ENCODE measurements at places on chromosomes 4 and X.

GRCh38 chr4:107071108-107071507 lies 35.0 kb upstream of the DKK2 start:
- DNase-seq, result no peak

- no peak for DNase-seq
Measured at GRCh38 chr4:84573385-84574068, 9.4 kb upstream of the CDS1 start.

- DNase-seq, result no peak
Measured at GRCh38 chrX:120752431-120753082, 122.7 kb upstream of the C1GALT1C1 start.

DNA sequence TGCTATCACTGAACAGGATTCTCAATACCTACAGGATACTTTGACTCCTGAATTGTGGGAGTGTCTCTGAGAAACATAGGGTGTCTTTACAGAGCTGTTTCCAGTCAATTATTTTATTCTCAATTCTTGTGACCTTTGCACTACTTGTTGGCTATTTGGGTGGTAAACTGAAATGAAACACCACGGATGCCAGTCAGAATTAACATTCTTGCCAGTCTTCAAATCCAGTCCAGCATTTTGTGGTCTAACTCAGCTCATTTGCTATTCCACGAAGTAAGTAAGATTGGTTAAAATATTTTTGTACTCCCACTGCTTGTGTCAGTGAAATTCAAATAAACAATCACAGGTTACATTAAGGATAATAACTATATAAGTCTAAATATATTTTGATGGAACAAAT lies 197.9 kb downstream of the ANKRD50 start:
- no peak for DNase-seq

GRCh38 chr4:143668930-143669552 lies 31.4 kb downstream of the FREM3 start:
- no peak for DNase-seq

DNA sequence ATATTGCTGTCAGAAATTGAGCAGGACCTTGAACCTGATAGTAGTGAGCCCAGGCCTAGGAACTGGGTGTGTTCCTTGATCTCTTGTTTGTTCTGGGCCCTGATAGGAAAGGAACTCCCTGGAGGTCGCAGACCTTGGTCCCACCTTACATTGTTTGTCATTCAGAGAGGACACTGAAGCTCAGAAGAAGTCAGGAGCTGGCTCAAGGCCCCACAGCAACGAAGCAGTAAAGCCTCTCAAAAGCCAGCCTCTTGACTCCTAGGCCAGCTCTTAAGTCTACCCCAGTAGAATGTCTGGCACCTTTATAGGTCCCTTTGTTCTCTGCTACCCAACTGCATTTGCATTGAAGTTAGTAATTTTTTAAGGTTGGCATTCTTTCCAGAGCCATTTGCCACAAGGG lies 46.8 kb downstream of the MAMLD1 start:
- DNase-seq, result no peak

DNA sequence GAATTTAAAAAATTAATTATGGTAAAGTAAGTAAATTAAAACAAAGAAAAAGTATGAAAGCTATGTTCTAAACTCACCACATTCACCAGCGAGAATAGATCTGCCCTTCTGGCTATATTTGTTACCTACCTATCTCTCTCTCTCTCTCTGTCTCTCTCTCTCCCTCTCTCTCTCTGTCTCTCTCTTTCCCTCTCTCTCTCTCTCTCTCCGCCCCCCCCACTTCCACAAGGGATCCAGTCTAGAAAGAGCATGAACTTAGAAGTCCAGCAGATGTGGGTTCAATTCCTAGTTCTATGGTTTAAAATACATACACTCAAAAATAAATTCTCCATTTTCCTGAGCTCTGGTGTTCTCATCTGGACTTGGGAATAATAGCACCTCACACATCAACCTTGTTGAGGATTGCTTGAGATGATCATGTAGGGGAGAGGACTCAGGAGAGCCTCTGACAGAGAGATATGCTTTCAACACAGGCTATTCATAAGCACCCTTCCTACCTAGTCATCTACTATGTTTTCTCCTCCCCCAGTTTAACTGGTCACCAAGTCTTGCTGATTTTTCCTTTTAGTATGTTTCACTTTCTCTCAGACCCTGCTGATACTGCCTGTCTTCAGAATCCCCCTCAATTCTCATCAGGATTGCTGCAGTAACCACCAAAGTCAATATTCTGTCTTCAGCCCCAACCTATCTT lies 64.7 kb downstream of the SLC7A11 start:
- DNase-seq, result no peak

DNA sequence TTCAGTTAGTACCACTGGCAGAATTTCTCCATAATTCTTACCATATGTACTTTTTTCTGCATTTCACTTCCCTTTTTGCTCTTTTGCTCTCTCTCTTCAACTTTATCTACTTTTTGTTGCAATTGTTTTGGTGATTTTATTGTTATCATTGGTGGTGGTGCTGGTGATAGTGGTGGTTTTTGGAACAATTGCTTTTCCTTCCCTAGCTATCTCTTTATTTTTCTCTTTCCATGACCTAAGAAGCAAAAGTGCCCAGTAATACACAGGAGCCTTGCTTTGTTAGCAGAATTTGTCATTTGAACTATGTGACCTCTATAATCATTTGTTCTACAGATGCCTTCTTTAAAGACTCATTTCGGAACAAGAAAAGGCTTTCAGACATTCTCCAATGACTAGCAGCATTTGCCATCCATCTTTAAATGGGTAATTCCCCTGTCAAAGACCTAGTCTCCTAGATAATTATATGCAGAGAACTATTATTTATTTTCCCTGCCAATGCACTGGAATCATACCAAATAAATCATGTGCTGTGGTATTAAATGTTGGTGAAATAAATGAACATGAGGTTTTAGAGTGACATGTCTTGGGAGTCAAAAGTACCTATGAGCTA lies 154.5 kb downstream of the GASK1B start:
- no peak for DNase-seq
